ENCODE measurements at places on chromosomes 5 and 9.

- no peak overlapping the region for H3K4me3 ChIP-seq
- H3K36me3 ChIP-seq = no peaks in the 10 kb centered on the region
- H3K27ac ChIP-seq = no peak overlapping the region
- H3K4me1 ChIP-seq = no peaks in the 10 kb centered on the region
These were observed 178.8 kb upstream of the NREP start for GRCh38 chr5:111935835-111936234.

GRCh38 chr9:37327553-37327952 is 94.9 kb upstream of the GRHPR start:
- no peaks in the 10 kb centered on the region for H3K36me3 ChIP-seq
- H3K4me1 ChIP-seq = no peaks in the 10 kb centered on the region
- no peak for DNase-seq
- no peak overlapping the region for H3K27ac ChIP-seq
- H3K4me3 ChIP-seq = no peak overlapping the region
- no peaks in the 10 kb centered on the region for H3K27me3 ChIP-seq

GRCh38 chr9:126528915-126529314 is 84.8 kb upstream of the LMX1B start:
- H3K27ac ChIP-seq = no peak overlapping the region
- no peaks in the 10 kb centered on the region for H3K4me1 ChIP-seq
- H3K36me3 ChIP-seq = no peaks in the 10 kb centered on the region

GRCh38 chr5:149371296-149371962 is 7.7 kb downstream of the IL17B start:
- no peak for DNase-seq
- H3K4me1 ChIP-seq = no peaks in the 10 kb centered on the region
- no peaks in the 10 kb centered on the region for H3K36me3 ChIP-seq
- no peak overlapping the region for H3K4me3 ChIP-seq
- no peaks in the 10 kb centered on the region for H3K27me3 ChIP-seq
- no peak overlapping the region for H3K27ac ChIP-seq

GRCh38 chr9:134189470-134190231 is 25.3 kb upstream of the RNU6ATAC start:
- H3K36me3 ChIP-seq = no peaks in the 10 kb centered on the region
- no peak overlapping the region for H3K27ac ChIP-seq
- DNase-seq = no peak
- no peak overlapping the region for H3K4me3 ChIP-seq
- no peaks in the 10 kb centered on the region for H3K27me3 ChIP-seq
- peaks cover 7% of the 10 kb centered on the region for H3K4me1 ChIP-seq
